Stimulated activated CD8-positive, alpha-beta memory T cell treated with anti-CD3 and anti-CD28 coated beads, Interleukin-2, amount 100 ng/mL, for 1 hour (primary cell): ENCODE measurements at places on chromosomes 7 and 10.

DNA sequence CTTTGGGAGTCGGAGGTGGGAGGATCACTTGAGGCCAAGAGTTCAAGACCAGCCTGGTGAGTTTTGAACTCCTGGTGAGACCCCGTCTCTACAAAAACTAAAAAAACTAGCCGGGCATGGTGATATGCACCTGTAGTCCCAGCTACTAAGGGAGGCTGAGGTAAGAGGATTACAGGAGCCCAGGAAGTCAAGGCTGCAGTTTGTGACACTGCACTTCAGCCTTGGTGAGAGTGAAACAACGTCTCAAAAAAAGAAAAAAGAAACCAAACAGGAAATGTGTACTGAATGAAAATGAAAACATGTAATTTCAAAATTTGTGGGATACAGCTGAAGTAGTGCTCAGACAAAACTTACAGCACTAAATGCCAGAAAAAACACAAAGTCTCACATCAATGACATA is 7.6 kb downstream of the ARHGAP12 start:
- DNase-seq: no peak

DNA sequence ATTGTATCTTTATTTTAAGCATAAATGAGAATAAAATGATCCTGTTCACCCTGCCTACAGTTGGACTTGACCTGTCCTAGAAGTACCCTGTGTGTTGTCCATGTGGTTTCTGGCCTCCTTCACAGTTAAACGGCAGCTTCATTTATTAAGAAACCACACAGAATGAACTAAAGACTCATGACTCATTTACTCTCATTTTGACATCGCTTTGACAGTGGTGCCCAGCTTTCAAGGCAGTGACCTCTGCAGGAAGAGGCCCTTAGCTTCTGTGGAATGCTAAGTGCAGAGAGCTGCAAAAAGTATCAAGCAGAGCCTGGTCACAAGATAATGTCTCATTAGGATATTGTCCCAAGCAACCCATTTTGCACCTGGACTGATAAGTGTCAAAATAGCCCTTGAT is 93.4 kb downstream of the AVL9 start:
- DNase-seq: no peak

- DNase-seq: peak; percentile 31
Observed at GRCh38 chr10:74825371-74826141, 844 bp upstream of the KAT6B start.

DNA sequence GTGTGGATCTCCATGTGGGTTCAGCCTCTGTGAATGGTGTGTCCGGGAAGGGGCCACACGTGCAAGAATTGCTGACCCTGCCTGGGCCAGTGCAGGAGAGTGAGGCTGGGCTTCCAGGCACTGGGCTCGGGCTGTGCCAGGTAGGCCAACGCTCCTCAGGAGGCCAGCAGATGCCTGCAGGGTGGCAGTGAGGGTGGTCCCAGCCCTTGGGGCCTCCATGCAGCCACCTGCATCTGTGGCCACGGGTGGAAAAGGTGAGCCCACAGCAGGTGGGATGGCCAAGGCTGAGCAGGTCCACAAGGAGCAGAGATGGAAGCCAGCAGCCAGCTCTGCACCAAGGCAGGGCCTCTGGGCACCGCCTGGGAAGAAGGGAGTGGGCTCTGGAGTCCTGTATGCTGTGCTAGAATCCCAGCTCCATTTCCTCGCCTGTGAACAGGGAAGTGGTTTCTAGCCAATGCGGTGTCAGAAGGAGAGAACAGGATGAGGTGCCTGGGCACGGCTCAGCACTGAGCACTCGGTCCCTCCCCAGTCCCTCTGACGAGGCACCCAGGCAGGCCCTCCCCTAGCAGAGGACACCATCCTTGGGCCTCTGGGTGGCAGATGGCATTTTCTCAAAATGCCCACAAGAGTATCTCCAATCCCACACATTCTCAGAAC is 31.1 kb upstream of the RET start:
- no peak for DNase-seq

- no peak for DNase-seq
Observed at GRCh38 chr7:23333671-23334246, 34.6 kb downstream of the MALSU1 start.
